Osteoblast (primary cell): ENCODE measurements at places on chromosomes 5 and 9. TPM values are rescaled to one million over a fixed set of nuclear protein-coding genes. Genes with fewer than 3 reads are reported as not detected.

GRCh38 chr9:123058834-123059233 lies 25.4 kb downstream of the GPR21 start:
- DNase-seq: no peak

FAM170A gene
- total RNA-seq: not detected in 2 replicates

MARCHF3 gene
- total RNA-seq: 2.2 and 3.5 TPM in 2 replicates

ZFR gene
- total RNA-seq: 80.7 and 86.1 TPM in 2 replicates

DNA sequence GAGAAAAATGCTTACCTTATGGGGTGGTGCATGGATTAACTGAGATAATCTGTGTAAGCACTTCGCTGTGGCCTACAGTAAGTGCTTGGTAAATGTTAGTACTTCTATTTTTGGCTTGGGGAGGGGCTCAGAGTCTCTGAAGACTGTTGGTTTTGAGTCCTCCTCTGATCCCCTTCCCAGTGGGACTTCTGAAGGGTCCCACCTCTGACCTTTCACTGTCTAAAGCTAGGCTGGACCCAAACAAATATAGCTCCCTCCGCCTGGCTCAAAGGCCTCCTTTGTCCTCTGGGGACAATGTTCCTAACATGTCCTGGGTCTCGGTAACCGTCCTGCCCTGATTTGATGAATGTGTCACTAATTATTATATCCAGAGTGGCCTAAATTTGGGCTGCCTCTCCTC lies 34.8 kb downstream of the CAMK2A start:
- no peak for DNase-seq

GRCh38 chr5:133736512-133736911 lies 124.2 kb upstream of the FSTL4 start:
- DNase-seq: no peak

COL27A1 gene
- total RNA-seq: 10.1 and 11.8 TPM in 2 replicates

DNA sequence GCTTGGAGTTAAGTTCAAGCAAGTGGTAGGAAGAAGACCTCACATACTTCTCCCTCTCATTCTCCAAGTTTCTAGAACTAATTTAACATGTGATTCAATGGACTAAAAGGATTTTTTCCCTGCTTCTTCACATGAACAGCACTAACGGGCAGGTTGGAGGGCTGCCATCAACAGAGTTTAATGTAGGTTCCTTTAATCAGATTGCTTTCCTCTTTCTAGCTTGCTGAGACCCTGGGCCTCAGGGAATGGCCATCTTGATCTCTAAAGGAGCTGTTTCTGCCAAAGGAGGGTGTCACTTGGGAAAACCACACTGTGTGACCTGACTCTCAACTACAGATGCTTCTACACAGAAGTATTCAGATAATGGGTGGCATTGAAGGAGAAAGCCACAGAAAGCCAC lies 223.3 kb downstream of the PIK3R1 start:
- no peak for DNase-seq
